ENCODE measurements at places on chromosomes 12 and 14. TPM values are rescaled to one million over a fixed set of nuclear protein-coding genes. Genes with fewer than 3 reads are reported as not detected.

ALX1 gene
- not detected for polyA plus RNA-seq

PAX9 gene
- not detected for polyA plus RNA-seq

LMNTD1 gene
- 1.3 TPM for polyA plus RNA-seq

PRIMA1 gene
- polyA plus RNA-seq, result not detected

RASSF8 gene
- 10.8 TPM for polyA plus RNA-seq

TNS2 gene
- 68.0 TPM for polyA plus RNA-seq

SLC35F4 gene
- polyA plus RNA-seq, result not detected

TOMM20L gene
- not detected for polyA plus RNA-seq

ZNF140 gene
- polyA plus RNA-seq, result 8.3 TPM

PCED1B gene
- polyA plus RNA-seq, result 2.6 TPM

DNA sequence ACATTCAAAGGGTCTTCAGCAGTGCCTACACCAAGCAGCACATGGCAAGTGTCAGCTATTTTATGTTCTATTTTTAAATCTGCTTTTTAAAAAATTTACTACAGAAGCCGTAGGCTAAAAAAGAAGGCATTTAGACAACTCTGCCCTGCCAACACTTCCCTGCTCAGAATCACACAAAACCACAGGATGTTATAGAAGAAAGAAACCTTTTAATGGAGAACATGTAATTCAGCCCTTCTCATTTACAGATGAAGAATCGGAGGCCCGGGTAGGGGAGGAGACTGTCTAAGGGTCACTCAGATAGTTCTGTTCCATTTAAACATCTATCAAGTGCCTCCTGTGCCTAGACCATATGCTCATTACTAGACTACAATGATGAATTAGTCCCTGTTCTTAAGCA lies 171.8 kb upstream of the NTF3 start:
- no peak overlapping the region for H3K27ac ChIP-seq
- no peaks in the 10 kb centered on the region for H3K27me3 ChIP-seq
- no peaks in the 10 kb centered on the region for H3K36me3 ChIP-seq

DNA sequence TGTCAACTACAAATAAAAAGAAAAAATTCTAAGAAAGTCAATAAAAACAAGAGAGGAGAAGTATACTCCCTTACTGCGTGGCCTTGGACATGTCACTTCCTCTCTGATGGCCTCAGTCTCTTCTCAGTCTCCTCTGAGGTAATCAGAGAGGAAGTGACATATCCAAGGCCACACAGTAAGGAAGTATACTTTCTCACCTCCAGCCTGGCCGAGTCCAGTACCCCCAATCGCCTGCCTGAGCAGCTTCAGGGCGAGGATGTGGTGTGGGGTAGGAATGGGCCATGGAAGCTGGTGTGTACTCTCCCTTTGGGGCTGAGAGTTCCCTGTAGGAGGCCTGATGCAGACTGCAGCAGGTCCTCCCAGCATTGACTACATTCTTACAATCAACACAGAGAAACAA lies 15.8 kb downstream of the VDR start:
- peaks cover 3% of the 10 kb centered on the region for H3K4me1 ChIP-seq
- no peaks in the 10 kb centered on the region for H3K27me3 ChIP-seq
- no peaks in the 10 kb centered on the region for H3K36me3 ChIP-seq

DNA sequence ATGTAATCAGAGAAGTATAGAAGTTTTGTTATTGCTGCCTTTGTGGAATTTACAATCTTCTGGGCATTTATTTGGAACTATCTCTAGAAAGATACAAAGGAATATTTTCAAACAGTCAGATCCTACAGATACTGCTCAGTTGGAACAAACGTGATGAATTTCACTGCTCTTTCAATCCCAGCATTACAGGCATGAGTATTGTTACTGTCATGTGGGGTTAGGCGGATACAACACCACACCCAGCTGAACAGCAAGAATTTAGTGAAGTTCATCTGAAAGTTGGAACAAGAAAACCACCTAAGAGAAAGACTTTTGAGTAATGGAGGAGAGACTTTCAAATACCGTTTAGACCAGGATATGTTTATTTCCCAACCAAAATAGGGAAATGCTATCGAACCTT lies 123.3 kb upstream of the PLXNC1 start:
- no peaks in the 10 kb centered on the region for H3K27me3 ChIP-seq
- H3K4me3 ChIP-seq, result no peak overlapping the region
- H3K36me3 ChIP-seq, result no peaks in the 10 kb centered on the region
- no peak overlapping the region for H3K27ac ChIP-seq

GRCh38 chr12:46134205-46134811 lies 134.5 kb downstream of the SLC38A1 start:
- H3K27me3 ChIP-seq, result peaks cover 5% of the 10 kb centered on the region
- H3K27ac ChIP-seq, result no peak overlapping the region
- no peak for DNase-seq

GRCh38 chr12:15831315-15831978 lies 42.3 kb upstream of the EPS8 start:
- no peak overlapping the region for H3K27ac ChIP-seq
- peaks cover 3% of the 10 kb centered on the region for H3K4me1 ChIP-seq
- no peak overlapping the region for H3K4me3 ChIP-seq
- no peak for DNase-seq
- H3K27me3 ChIP-seq, result no peaks in the 10 kb centered on the region

GRCh38 chr12:77625441-77625840 lies 205.3 kb upstream of the NAV3 start:
- peak; percentile 91 for DNase-seq
- H3K4me3 ChIP-seq, result no peak overlapping the region
- H3K27me3 ChIP-seq, result no peaks in the 10 kb centered on the region
- no peaks in the 10 kb centered on the region for H3K4me1 ChIP-seq
- H3K36me3 ChIP-seq, result no peaks in the 10 kb centered on the region

DNA sequence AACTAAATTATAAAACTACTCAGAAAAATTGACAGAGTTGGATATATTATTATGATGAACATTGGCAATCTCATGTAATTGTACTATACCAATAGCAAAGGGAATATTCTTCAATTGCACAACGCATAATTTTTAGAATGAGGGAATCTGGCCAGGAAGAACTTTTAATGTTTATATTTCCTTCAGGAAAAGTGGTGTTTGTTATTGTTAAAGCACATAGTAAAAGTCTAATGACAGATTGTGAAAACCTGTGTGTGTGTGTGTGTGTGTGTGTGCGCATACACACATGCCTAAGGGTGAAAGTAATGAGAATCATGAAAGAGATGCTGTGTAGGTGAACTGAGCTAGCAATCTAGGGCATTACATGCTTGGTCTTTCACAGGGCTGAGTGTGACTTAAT lies 877.7 kb downstream of the SLC6A15 start:
- peak; percentile 6 for DNase-seq
- H3K27me3 ChIP-seq, result no peaks in the 10 kb centered on the region
- H3K4me1 ChIP-seq, result no peaks in the 10 kb centered on the region
- H3K27ac ChIP-seq, result no peak overlapping the region
- H3K36me3 ChIP-seq, result no peaks in the 10 kb centered on the region

- H3K4me1 ChIP-seq, result peaks cover 14% of the 10 kb centered on the region
- no peak overlapping the region for H3K27ac ChIP-seq
- no peak overlapping the region for H3K4me3 ChIP-seq
- no peak for DNase-seq
Measured at GRCh38 chr12:55827806-55828205, 1.6 kb downstream of the DNAJC14 start.

- H3K36me3 ChIP-seq, result no peaks in the 10 kb centered on the region
- H3K4me1 ChIP-seq, result no peaks in the 10 kb centered on the region
- H3K27ac ChIP-seq, result no peak overlapping the region
- DNase-seq, result no peak
- H3K4me3 ChIP-seq, result no peak overlapping the region
Measured at GRCh38 chr14:101222362-101223070, 319.0 kb upstream of the RTL1 start.

- H3K4me3 ChIP-seq, result no peak overlapping the region
- no peak overlapping the region for H3K27ac ChIP-seq
- DNase-seq, result no peak
- H3K27me3 ChIP-seq, result no peaks in the 10 kb centered on the region
- H3K4me1 ChIP-seq, result no peaks in the 10 kb centered on the region
Measured at GRCh38 chr12:19140381-19141236, 11.1 kb downstream of the PLEKHA5 start.

- no peak overlapping the region for H3K4me3 ChIP-seq
- H3K36me3 ChIP-seq, result peaks cover 21% of the 10 kb centered on the region
- no peaks in the 10 kb centered on the region for H3K27me3 ChIP-seq
- no peak for DNase-seq
Measured at GRCh38 chr14:96082420-96083300, 43.5 kb downstream of the C14orf132 start.

DNA sequence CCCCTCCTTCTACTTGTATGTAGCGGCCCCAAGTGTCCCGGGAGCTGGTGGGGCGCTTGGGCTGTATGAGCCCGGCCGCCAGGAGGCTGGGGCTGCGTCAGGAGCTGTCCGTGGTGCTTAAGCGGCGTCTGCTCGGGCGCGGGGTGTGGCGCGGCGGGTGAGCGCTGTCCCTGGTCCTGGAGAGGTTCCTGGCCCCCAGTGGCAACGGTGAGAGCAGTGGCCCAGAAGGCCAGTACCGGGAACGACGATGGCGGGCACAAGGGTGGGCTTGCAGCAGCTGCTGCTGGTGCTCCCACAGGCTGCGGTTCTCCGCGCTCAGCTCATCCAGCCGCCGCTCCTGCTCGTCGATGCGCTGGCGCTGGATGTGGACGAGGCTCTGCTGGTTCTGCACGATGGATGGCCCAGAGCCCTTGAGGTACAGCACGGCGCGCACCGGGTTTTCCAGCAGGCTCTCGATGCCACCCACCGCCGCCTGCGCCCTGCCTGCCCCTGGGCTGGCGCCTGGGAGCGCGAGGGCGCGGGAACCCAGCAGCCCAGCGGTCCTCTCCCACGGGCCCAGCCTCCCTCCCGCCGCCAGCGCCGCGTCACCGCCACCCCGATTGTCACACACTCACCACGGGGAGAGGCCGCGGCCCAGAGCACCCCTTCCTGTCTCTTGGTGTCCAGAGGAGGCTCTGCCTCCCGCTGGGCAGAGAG lies 41.9 kb upstream of the FKBP4 start:
- H3K36me3 ChIP-seq, result no peaks in the 10 kb centered on the region
- DNase-seq, result peak; percentile 57
- H3K4me1 ChIP-seq, result no peaks in the 10 kb centered on the region
- no peak overlapping the region for H3K27ac ChIP-seq

GRCh38 chr12:62846491-62846890 lies 88.5 kb downstream of the PPM1H start:
- no peak overlapping the region for H3K27ac ChIP-seq
- no peaks in the 10 kb centered on the region for H3K36me3 ChIP-seq
- DNase-seq, result peak; percentile 60
- no peaks in the 10 kb centered on the region for H3K27me3 ChIP-seq
- H3K4me1 ChIP-seq, result peaks cover 4% of the 10 kb centered on the region

DNA sequence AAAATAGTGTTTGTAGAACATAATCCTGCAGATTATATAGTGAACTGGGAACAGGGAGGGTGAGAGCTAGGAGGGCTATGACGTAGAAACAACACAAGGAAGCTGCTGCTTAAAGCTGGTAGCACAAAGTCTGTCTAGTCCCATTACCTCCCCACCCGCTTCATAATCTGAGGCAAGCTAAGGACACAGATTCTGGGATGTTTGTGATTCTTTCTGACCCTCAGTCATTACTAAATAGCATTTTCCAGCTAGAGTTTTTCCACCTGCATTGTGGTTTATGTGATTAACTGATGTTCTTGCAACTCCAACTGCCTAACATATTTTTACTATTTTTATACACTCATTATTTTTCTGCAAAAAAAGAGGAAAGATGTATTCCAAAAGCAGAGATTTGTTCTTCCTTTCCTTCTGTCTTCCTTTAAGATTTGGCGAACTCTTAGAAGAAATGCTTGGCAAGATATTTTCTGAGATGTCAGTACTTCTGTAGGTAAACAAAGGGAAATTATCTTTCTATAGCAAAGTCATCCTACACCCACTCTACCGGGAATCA lies 293.2 kb upstream of the FAR2 start:
- DNase-seq, result no peak
- no peaks in the 10 kb centered on the region for H3K27me3 ChIP-seq
- H3K4me1 ChIP-seq, result no peaks in the 10 kb centered on the region

DNA sequence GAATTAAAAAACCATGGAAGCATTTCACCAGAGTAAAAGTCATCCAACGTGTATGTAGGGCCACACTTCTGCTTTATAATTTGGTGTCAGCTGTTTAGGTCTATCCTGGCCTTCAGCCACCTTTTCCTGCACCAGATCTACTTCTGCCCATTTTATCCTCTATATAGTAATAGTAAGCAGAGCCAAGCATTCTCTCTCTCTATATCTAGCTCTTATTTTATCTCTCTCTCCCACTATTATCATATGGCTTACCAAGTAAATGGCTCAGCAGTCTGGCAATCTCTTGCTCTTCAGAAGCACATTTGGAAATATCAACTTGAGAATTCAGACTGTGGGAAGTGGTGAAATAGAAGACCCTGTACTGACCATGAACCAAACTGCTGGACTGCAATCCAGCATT lies 84.1 kb upstream of the FKBP4 start:
- no peak overlapping the region for H3K27ac ChIP-seq
- H3K27me3 ChIP-seq, result peaks cover 8% of the 10 kb centered on the region
- DNase-seq, result no peak

DNA sequence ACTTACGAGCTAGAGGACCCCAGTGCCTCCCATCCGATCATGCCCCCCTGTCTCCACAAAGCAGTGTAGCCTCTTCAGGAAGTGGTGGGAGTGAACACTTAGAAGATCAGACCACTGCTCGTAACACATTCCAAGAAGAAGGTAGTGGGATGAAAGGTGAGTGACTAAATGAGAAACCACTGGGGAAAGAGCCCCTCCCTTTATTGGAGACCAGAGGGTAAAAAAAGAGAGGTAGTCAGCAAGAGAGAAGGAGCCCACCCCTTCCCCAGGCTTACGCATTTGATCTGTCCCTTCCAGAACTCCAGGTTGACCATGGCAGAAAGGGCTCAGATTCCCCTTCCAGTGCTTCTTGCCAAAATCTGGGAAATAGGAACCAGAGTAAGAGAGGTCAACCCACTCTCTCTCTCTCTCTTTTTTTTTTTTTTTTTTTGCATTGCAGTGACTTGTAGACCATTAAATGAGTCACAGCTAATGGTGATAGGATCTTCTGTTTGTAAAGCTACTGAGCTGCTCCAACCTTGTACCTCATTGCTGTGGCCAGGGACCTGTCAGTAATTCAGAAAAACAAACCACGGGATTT lies 165.4 kb downstream of the GCH1 start:
- peaks cover 13% of the 10 kb centered on the region for H3K36me3 ChIP-seq
- no peak overlapping the region for H3K4me3 ChIP-seq

- no peak overlapping the region for H3K4me3 ChIP-seq
- no peak for DNase-seq
- 0 out of 2 replicates have a peak, but pooled peaks cover 6% of the 10 kb centered on the region for H3K36me3 ChIP-seq
- no peaks in the 10 kb centered on the region for H3K27me3 ChIP-seq
Measured at GRCh38 chr12:77973579-77973978, 142.9 kb downstream of the NAV3 start.

DNA sequence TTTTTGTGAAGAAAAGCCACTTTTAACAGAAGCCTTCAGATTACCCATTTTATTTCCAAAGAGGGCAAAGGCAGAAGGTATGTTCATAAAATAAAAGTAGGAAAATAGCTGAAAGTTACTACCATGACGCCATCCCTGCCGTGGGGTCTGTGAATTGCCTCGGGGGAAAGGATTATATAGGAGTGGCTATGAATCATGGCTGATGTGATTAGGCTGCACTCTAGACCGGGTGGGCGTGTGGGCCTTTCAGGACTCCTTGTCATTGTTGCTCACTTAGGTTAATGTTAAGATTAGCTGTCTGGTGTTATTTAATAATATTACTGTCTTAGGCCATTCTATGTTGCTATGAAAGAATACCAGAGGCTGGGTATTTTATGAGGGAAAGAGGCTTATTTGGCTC lies 195.5 kb downstream of the EGLN3 start:
- no peak overlapping the region for H3K4me3 ChIP-seq
- DNase-seq, result no peak
- no peaks in the 10 kb centered on the region for H3K27me3 ChIP-seq
- H3K36me3 ChIP-seq, result no peaks in the 10 kb centered on the region
- H3K27ac ChIP-seq, result no peak overlapping the region
- no peaks in the 10 kb centered on the region for H3K4me1 ChIP-seq

- peaks cover 10% of the 10 kb centered on the region for H3K4me1 ChIP-seq
- no peak overlapping the region for H3K27ac ChIP-seq
- no peak overlapping the region for H3K4me3 ChIP-seq
- H3K36me3 ChIP-seq, result peaks cover 2% of the 10 kb centered on the region
- no peaks in the 10 kb centered on the region for H3K27me3 ChIP-seq
Measured at GRCh38 chr14:55361190-55361589, 50.4 kb downstream of the ATG14 start.

Data from IMR-90 (cell line).